ENCODE measurements at places on chromosomes 7 and 10.

- no peak for DNase-seq
Observed at GRCh38 chr7:105122619-105123018, 108.6 kb downstream of the KMT2E start.

GRCh38 chr10:51075873-51076229, 1.6 kb downstream of the PRKG1 start:
- no peak for DNase-seq

- no peak for DNase-seq
Observed at GRCh38 chr10:102653060-102653459, 8.8 kb downstream of the TRIM8 start.

DNA sequence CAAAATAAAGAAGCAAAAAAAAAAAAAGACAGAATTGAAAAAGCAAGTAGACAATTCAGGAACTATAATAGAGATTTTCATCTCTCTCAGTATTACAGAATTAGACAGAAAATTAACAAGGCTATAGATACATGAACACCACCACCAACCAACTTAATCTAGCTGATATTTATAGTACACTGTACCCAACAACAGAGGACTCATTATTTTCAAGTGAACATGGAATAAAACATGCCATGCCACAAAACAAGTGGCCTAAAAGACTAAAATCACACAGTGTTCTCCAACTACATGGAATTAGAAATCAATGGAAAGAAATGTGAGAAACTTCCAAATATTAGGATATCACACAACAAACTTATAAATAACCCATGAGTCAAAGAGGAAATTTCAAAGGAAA, 9.1 kb downstream of the TMEM168 start:
- DNase-seq: no peak

- no peak for DNase-seq
Observed at GRCh38 chr7:68873616-68874015, 724.7 kb upstream of the AUTS2 start.

GRCh38 chr10:6917125-6917524, 337.0 kb upstream of the PRKCQ start:
- no peak for DNase-seq

GRCh38 chr10:22489467-22489866, 144.2 kb downstream of the SPAG6 start:
- DNase-seq: no peak

DNA sequence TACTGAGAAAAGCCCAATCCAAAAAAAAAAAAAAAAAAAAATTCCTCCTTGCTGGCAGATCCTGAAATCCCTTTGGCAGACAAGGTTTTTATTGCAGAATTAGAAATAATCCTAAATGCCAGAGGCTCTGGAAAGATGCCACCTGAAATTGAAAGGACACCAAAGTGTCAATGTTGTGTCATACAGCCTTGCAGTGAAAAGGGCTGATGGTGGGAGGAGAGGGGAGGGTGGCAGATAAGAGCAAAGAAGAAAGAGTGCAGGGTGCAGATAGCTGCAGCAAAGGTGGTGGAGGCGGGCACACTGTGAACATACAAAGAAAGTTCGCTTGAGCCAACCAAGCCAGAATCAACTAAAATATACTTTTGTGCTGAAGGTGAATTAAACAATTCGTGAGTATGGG, 8.2 kb upstream of the OPTN start:
- no peak for DNase-seq

- DNase-seq: no peak
Observed at GRCh38 chr10:124640538-124641231, 103.5 kb downstream of the FAM53B start.

- DNase-seq: peak; percentile 67
Observed at GRCh38 chr7:45917658-45918057, 3.4 kb downstream of the IGFBP3 start.

DNA sequence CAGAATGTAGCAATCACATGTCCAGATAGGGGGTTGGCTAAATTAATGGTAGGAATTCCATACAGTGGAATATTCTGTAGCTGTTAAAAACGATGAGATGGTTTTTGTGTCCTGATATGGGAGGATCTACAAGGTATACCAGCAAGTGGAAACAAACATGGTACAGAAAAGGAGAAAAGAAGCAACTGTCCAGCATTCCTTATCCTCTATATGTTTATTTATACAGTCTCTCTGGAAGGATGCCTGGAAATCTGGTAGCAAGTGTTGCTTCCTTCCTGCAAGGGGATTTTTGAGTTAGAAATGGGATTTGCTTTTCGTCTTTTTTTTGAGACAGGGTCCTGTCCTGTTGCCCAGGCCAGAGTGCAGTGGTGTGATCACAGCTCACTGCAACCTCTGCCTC, 19.3 kb downstream of the IL15RA start:
- DNase-seq: no peak

DNA sequence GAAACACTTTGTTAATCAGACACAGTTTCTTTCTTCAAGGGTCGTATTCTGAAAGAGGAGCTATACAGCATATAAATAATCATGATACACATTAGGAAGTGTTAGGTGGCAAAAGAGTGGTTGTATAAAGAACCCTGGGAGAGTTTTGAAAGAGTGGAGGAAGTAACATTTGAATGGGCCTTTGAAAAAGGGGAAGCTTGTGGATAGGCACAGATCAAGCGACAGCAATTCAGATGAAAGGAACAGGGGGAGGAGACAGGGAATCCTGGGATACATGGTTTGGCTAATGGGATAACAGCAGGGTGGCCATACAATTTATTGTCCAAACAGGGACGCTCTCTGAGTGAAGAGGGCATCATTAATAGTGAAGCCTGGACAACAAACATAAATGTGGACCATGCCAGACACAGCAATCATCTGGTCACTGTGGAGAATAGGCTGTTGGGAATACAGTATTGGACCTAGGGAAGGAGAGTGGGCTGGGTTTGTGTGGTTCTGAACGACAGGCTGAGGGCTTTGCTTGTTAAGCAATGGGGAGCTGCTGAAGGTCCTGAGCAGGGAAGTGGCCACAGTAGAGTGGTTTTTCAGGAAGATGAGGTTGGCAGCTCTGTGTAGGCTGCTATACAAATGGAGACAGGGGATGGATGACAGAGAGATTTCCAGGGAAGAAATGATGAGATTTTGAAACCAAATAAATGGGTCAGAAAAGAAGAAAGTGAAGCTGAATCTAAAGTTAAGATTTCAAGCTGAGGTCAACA, 75.9 kb downstream of the ICA1 start:
- no peak for DNase-seq

- DNase-seq: peak; percentile 86
Observed at GRCh38 chr10:119817991-119818888, 54.4 kb downstream of the MCMBP start.

DNA sequence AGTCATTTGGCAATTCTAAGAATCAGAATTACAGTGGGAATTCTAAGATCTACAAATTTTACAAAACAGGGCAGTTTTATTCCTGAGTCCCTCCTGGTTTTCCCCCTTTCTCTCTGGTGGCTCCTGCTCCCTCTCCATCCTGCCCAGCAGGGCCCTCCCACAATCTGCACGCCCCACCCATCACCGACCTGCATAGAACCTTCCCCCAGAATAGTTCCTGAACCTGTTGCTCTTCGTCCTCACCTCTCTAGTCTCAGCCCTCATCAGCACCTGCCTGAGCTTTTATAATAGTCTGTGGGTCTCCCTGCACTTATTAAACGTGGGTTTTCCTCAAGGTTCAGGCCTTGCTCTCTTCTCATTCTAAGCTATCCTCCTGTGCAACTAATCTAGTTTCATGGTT, 49.1 kb upstream of the MNX1 start:
- DNase-seq: no peak

- no peak for DNase-seq
Observed at GRCh38 chr7:36887969-36888368, 163.7 kb upstream of the AOAH start.

GRCh38 chr7:83347945-83348444, 185.3 kb upstream of the PCLO start:
- DNase-seq: no peak
